ENCODE measurements at places on chromosomes 5 and 9. TPM values are rescaled to one million over a fixed set of nuclear protein-coding genes. Genes with fewer than 3 reads are reported as not detected.

Gene RASGRF2
- 1.0 TPM for total RNA-seq

Gene RMRP
- total RNA-seq = 7.0 TPM

Gene PLAC8L1
- not detected for total RNA-seq

Gene PTGES
- 187 TPM for total RNA-seq

Gene C5orf58
- total RNA-seq = not detected

Gene AMBP
- total RNA-seq = 7.1 TPM

Gene C9orf43
- 0.55 TPM for total RNA-seq

Gene LOX
- 1.4 TPM for total RNA-seq

Gene PCDHGA7
- total RNA-seq = 0.74 TPM

Gene FBP2
- not detected for total RNA-seq

Gene RASEF
- 6.7 TPM for total RNA-seq

Gene ABO
- not detected for total RNA-seq

Gene ZDHHC11
- 15.8 TPM for total RNA-seq

Gene PFDN1
- 86.1 TPM for total RNA-seq

Gene ACTBL2
- total RNA-seq = not detected

Gene FGF18
- 3.2 TPM for total RNA-seq

Gene OBP2B
- not detected for total RNA-seq

Gene RELL2
- total RNA-seq = 5.2 TPM

Gene TYRP1
- total RNA-seq = 0.17 TPM

Gene NUTM2F
- not detected for total RNA-seq

Gene SLC25A48
- 0.11 TPM for total RNA-seq

Gene C5orf52
- total RNA-seq = not detected

Gene LRRC26
- total RNA-seq = 1.3 TPM

Gene PHF2
- total RNA-seq = 16.0 TPM

Gene ADAMTS13
- 0.60 TPM for total RNA-seq

Gene CDH9
- total RNA-seq = not detected

Gene OLFM1
- 9.6 TPM for total RNA-seq

Gene ENHO
- total RNA-seq = 2.3 TPM

Gene HRH2
- 0.34 TPM for total RNA-seq

Gene PPIC
- 18.7 TPM for total RNA-seq

Gene ANKRD34B
- total RNA-seq = 0.03 TPM

Gene C1QTNF3
- total RNA-seq = 0.18 TPM

Gene UGT3A1
- not detected for total RNA-seq

Gene SLCO4C1
- not detected for total RNA-seq

Gene PCDHA1
- 0.14 TPM for total RNA-seq
